T-helper 9 cell (primary cell): ENCODE measurements at places on chromosomes 11 and 22.

DNA sequence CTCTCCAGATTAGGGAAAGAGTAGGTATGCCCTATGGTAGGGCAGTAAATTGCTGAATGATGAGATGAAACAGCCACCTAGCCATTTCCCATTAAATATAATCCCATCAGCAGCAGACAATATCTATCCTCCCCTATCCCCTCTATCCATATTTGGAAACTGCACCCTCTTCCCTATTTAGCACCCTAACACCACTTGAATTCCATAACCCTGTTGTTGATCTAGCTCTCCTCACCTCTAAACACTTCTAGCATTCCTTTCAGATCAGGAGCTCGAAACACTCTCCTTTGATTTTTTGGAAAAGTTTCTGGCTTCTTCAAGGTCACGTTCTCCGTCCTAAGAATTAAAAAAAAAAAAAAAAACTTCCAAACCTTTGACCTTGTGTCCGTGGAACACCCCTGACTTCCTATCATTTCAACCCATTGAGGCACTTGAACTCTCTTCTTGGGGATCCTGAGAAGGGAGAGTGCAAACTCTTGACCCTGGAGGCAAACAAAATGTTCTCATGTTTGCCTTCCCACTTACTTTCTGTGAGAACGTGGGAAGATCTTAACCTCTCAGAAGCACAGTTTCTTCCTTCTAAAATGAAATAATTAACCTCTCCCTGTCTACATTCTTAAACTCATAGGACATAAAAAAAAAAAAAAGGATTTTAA lies 19.0 kb downstream of the TRIM5 start:
- DNase-seq = no peak

DNA sequence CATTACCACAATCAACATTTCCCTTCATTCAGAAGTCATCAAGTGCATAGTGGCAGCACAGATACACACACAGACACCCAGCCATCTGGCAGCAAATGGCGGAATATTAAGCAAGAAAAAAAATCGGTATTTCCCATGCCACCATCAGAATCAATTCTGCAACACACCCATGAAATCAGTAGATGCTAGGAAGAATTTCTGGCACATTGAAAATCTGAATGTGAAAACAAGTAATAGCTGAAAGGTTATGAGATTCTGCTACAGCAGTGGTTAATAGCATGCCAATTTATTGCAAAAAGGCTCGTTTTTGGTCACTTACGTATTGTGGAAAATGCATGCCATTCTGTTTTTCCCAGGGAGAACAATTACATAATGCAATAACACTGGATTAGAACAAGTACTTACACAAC lies 91.1 kb downstream of the PICALM start:
- DNase-seq = no peak

DNA sequence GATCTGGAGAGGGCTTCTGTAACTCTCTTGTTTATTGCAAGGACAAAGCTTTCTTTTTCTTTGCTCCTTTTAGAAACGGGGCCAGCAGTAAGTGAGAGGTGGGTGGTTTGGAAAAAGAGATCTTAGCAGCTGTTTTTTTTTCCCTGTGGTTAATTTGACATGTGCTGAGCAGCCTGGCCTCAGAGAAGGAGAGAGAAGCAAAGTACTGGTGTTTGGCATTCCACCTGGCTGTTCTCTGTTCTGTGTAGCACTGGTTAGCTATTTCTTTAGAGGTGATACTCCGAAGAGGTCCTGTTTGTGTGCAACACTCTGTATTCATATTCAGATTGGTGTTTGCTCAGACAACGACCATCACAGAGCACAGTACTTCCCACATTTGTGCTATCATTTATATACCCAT lies 80.8 kb upstream of the SORL1-AS1 start:
- no peak for DNase-seq

DNA sequence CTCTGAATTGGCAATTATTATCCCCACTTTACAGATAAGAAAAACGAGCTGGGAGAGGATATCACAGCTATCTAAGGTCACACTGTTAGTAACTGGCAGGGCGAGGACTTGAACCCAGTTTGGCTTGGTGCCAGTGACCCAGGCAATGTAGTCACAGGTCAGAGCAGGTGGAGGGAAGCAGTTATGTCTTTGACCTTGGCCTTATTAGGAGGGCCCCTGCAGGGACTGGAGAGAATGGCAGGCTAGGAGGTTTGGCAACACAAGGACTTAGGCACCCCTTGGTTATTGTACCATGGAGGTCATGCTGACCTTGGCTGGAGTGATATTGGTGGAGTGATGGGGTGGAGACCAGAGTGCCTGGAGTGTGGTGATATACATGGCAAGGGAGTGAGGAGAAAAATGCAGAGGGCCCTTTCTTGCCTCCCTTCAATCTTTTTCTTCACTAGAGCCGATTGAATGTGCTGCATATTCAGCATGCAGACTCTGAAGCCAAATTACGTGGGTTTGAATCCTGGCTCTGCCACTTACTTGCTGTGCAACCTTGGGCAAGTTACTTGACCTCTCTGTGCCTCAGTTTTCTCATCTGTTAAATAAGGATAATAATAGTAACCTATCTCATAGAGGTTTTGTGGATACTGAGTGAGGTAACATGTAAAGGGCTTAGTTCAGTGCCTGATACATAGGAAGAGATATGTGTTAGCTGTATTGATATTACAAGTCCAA lies 92.7 kb upstream of the TBCEL start:
- DNase-seq = no peak

- DNase-seq = no peak
These were observed 91.6 kb downstream of the DBX1 start for GRCh38 chr11:20068691-20069090.

GRCh38 chr11:12729941-12730340 lies 55.7 kb downstream of the TEAD1 start:
- DNase-seq = no peak

GRCh38 chr11:83508804-83509203 lies 222.6 kb upstream of the CCDC90B start:
- DNase-seq = no peak

GRCh38 chr22:40504285-40505249 lies 132.0 kb downstream of the MRTFA start:
- DNase-seq = no peak

DNA sequence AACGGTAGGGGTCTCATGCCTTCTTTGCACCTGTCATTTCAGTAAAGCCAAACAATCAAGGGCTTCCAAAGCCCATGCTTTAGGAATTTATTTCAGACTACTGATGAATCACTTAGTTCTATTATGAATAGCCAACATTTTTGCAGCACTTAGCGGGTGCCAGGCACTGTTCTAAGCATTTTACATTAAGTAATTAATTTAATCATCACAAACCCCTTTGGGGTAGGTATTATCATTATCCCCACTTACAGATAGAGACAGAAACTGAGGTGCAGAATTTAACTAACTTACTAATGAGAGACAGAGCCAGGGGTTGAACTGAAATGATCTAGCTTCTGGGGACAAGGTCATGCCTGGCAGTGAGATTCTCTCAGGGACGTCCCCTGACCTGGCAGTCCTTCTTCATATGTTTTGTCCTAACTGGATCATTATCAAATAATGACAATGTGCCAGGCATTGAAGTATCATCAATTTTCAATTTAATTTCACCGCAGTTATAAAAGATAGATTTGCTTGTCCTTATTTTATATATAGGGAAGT lies 31.7 kb upstream of the NAV2 start:
- DNase-seq = no peak

GRCh38 chr11:27965559-27965958 lies 142.4 kb downstream of the KIF18A start:
- DNase-seq = no peak

DNA sequence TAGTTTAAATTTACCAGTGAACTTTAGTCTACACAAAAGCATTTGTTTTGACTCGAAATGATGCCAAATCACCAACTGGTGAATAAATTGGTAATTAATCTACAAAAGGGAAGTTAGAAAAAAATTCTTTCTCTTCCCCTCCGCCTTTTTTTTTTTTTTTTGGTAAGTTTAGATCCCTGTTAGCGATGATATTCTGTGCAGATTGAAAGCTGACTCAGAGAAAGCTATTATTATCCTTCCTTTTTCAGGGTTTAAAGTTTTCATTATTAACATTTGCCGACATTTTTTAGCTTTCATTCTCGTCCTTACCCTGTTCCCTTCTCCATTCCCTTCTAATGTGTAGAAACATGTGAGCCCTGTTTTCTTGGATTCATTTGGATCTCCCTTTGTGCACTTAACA lies 16.8 kb upstream of the NUP160 start:
- no peak for DNase-seq

- no peak for DNase-seq
These were observed 115.4 kb downstream of the KCNQ1OT1 start for GRCh38 chr11:2584434-2584811.

DNA sequence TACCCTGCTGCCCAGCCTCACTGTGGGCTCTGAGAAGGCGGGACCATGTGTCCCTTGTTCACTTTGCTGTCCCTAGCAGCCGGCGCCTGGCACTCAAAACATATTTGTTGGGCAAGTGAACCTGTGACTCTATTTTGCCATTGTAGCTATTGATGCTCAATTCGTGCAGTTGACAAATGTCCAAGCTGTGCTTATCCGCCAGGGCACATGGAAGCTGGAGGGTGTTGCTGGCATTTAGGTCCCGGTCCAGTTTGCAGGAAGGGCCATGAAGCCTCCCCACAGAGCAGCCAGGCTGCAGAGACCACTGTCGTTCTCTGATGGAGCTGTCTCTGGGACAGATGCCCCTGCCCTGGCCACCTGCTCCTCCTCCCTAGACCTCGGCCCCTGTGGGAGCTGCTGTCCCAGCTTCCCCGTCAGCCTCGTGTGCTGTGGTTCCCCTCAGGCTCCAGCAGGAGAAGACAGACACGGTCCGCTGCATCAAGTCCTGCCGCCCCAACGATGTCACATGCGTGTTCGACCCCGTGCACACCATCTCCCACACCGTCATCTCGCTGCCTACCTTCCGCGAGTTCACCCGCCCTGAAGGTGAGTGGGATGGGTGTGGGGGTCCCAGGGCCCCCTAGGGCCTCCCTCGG lies 71.5 kb downstream of the FBLN1 start:
- no peak for DNase-seq

DNA sequence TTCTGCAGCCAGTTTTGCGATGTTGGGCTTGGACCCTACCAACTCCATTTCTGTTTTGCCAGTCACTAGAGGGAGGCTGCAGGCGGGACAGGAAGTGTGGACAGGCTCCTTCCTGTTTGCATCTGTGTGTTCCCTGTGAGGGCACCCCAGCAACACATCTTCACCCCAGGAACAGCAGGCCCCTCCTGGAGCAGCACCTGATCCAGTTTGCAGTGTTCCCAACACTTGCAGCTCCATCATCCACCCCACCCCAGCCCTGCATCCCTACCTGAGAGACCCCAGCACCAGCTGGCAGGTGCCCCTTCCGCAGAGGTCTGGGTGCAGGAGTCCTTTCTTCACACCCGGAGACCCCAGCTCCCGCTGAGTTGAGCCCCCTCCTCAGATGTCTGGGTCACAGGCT lies 7.4 kb upstream of the VSIG10L2 start:
- DNase-seq = no peak

DNA sequence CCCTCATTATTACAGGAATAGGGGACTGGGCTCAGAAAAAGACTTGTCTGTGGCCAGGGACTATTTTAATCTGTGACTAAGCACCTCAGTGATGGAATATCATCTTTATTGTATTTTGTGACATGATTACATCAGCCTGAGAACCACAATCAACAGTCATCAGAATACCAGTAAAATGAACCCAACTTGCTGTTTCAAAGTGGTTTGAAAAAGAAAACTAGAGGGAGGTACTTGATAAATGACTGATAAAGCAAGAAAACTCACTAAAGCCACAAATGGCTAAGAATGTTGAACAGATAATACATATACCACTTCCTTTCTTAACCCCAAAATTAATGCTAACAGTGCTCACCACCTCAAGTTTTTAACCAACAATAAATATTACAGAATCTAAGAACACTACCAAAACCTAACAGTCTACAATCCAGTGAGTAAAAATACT lies 155.7 kb downstream of the ATG16L2 start:
- DNase-seq = no peak

GRCh38 chr22:49186762-49187161 lies 640.9 kb downstream of the BRD1 start:
- DNase-seq = no peak

DNA sequence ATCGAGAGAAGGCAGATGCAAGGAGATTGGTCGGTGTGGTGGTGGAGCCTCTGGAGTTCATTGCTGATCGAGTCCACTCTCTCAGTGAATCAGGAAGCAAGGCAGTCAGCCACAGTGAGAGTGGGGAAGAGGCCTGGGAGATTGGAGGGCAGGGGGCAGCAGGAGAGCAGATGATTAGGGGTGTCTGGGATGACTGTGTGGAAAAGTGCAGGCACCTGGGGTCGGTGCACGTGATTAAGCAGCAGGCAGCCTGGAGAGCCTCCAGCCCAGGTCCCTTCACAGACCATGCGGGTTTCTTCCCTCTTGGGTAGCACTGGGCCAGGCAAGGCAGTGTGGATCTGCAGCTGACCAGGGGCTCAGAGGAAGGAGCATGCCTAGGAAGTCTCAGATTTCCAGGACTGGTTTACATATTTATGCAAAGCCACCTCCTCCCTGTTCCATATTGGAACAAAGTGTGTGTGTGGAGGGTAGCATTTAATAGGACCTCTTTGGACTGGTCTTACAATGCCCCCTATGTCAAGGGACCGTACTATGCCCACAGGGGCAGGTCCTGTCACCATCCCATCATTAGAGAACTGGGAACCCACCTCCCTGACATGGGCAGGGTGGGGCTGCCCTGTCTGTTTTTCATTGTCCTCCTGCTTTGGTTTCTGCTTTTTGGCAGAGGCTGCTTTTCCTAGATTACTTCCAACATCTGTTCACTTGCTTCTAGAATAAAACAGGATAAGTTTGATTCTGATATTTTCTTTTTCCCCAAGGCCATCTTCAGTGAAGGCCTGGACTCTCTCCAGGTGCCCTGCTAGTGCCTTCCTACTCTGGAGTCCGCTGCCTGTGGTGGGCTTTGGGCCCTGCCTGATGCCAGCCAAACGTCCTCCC lies 14.0 kb upstream of the GDPD5 start:
- no peak for DNase-seq

DNA sequence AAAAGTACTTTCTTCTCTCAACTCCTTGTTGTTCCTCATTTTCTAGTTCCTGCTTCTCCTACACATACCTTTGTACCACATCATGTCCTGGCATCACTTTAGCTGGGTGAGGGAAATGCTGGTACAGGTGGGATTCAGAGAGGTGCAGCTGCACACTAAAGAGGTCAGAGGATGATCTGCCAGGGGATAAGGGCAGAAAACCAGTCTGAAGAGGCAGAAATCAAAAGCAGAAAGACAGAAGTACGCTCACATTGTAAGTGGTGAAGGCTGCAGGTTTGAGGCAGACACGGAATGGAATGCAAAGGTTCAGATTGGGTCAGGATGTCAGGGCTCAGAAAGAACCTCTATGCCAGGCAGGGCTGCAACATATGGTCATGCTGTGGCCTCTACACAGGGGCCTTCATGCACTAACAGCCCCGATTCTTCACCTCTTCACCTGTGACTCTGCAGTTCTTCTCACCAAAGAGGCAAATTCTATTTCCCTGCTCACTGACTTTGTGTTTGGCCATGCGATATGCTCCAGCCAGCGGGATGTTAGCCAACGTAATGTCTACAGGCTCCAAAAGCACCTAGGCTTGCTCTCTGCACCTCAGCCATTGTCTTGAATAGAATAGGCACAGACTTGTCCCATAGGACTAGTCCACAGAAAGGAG lies 373.7 kb downstream of the NXPE2 start:
- DNase-seq = no peak

GRCh38 chr22:31328544-31328960 lies 17.6 kb downstream of the PATZ1 start:
- no peak for DNase-seq
